ENCODE measurements at places on chromosomes 7 and 10.

GRCh38 chr10:50393784-50394467 is 142.6 kb upstream of the ASAH2 start:
- no peak for DNase-seq

- DNase-seq, result no peak
Measured at GRCh38 chr10:132500781-132501415, 36.7 kb upstream of the INPP5A start.

- no peak for DNase-seq
Measured at GRCh38 chr7:85695533-85695932, 508.7 kb upstream of the SEMA3D start.

GRCh38 chr7:41478187-41478586 is 224.7 kb downstream of the INHBA start:
- DNase-seq, result no peak

DNA sequence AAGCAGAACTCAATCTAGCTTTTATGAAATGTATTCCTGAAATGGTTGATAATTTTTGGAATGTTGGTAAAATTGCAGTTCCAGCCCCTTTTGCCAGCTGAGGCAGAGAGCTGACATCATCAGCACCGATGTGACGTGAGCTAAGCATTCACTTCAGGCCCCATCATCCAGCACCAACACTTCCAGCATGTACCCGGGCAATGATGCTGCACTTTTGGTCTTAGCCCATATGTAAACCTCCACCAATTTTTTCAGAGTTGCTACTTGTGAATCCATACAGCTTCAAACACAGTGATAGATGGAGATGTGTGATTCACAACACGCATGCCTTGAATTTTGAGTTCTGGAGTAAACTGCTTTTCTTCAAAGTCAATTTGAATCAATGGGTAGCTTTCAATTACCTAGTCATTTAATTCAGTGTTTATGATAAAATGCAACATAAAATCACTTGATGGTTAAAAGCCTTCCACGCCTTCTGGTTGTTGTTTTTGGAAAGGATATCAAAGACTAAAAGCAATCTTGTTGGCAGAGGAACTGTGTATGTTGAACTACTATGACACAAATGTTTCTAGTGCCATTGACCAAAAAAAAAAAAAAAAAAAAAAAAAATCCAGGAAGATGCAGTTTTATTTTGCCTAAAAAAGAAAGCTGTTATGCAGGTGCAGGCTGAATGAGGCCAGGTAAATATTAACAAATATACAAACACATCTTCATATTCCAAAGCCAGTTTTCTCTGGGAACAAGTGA is 73.9 kb downstream of the NRP1 start:
- no peak for DNase-seq

All from stimulated activated CD4-positive, alpha-beta T cell treated with anti-CD3 and anti-CD28 coated beads, Interleukin-4, amount 100 ng/mL, for 1 hour (primary cell).